ENCODE measurements at places on chromosomes 5 and 9.

DNA sequence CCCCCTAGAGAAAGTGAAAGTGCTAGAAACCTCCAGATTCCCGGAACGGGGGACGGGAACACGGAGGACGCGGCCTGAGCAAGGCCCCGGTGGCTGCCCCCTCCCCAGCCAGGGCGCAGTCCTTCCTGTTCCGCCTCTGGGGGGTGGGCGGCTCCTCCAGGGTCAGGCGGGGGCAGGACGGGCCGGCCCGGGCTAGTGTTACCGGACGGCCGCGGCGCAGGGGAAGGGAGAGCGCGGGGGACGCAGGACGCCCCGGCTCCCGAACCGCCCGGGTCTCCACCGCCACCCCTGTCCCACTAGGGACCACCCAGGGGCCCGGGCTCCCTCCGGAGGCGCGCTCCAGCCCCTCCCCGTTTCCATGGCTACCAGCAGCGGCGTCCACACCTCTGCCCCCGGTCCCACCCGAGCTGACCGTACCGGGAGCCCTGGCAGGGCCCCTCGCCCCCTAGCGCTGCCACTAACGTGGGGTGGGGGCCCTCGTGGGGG, 579 bp downstream of the SLC12A7 start:
- no peak for DNase-seq

GRCh38 chr5:133319905-133320520, 268.2 kb downstream of the HSPA4 start:
- no peak for DNase-seq

DNA sequence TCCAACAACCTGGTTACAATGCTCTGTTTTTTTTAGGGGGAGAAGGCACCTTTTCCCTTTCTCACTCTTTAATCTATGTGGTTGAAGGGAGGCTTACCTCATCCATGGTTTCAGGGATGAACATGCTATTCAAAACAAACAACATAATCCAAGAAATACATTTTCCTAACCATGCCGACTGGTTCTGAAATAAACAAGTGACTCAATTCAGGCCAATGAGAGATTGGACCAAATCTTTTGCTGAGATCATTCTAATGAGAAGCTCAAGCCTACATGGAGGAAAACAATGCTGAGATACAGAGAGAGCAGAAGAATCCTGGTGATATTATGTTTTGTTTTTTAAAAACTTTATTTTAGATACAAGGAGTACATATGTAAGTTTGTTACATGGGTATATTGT, 46.8 kb upstream of the ELL2 start:
- no peak for DNase-seq

DNA sequence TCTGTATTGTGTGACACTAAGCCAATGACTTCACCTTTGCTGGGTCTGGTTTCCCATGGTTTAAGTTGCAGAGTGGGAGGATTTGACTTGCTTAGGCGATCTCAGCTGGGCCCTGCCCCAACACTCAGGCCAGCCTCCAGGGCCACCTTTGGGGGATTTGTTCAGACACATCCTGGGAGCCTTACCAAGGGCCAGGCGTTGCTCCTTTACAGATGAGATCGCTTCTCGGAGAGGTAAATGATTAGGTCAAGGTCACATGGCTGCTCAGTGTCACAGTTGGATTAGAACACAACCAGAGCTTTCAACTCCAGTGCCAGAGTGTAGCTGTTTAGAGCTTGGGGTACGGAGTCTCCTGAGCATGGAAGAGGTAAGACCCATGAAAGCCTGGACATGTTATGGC, 57.5 kb downstream of the COL27A1 start:
- no peak for DNase-seq

DNA sequence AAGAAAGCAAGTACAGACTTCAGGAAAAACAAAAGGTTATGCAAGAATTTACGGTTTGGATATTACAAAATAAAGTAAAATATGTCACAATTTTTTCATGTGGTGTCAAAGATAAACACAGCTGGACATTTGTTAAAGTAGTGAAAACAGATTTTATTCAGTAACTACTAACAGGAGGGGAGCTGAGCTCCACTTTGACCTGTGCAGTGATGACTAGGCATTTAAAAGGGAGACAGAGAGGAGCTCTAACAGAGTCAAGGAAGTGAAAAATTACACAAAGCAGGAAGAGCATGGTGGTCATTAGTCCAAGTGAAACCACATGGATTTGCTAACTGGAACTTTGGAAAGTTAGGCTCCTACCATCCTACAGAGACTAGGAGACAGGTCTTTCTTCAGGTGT, 263.6 kb upstream of the PCSK5 start:
- DNase-seq, result no peak

DNA sequence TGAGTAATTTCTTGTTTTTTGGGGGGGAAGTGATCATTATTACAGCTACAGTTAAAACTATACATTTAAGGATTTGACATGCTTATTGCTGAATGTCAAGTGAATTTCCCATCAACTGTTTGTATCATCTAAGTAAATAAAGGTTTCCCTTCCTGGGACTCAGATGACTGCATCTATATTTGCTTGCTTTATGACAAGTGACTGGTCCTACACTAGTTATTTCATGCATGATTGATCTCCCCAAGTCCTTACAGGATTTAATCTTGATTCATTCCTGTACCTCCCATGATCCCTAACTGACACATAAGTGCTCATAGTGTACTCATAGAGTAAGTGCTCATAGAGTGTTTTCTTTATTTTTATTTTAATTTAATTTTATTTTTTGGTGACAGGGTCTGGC, 2.8 kb downstream of the TXNDC8 start:
- DNase-seq, result no peak

DNA sequence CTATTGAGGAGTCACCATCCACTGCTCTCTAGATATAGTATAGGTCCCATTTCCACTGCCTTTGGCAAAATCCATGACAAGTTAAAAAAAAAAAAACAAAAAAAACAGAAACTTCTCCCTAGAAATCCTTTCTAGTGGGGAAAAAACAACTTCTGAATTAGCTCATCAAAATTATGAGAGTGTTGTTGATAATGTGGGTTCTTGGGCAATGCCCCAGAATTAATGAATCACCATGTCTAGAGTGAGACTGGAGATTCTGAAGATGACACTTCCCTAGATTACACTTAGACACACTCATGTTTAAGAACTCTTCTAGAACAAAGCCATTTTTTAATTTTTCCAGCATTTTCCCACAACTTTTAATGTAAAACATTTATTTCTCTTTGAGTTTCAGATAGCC, 728.0 kb upstream of the C9orf72 start:
- DNase-seq, result no peak

DNA sequence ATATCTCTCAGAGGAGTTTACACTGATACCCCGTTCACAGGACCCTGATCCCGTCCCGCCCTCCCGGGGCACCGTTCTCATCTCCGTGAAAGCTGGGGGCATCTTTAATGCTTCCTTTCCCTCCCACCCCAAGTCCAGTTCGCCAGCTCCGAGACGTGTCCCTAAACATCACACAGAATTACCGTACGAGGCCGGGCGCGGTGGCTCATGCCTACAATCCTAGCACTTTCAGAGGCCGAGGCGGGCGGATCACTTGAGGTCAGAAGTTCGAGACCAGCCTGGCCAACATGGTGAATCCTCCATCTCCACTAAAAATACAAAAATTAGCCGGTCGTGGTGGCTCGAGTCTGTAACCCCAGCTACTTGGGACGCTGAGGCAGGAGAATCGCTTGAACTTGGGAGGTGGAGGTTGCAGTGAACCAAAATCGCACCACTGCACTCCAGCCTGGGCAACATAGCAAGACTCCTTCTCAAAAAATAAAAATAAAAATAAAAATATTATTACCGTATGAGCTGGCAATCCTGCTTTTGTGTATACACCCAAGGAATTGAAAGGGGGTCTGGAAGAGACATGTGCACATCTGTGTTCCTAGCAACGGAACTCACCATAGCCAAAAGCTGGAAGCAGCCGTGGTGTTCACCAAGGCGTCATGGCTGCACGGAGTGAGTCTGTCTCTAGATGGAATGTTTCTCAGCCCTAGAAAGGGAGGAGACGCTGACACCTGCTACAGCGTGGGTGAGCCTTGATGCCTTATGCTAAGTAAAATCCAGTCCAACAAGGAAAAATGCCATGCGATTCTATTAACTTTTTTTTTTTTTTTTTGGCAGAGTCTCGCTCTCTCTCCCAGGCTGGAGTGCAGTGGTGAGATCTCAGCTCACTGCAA, 1.2 kb upstream of the ABO start:
- DNase-seq, result no peak

GRCh38 chr5:42573386-42573785, 150.1 kb downstream of the GHR start:
- no peak for DNase-seq

DNA sequence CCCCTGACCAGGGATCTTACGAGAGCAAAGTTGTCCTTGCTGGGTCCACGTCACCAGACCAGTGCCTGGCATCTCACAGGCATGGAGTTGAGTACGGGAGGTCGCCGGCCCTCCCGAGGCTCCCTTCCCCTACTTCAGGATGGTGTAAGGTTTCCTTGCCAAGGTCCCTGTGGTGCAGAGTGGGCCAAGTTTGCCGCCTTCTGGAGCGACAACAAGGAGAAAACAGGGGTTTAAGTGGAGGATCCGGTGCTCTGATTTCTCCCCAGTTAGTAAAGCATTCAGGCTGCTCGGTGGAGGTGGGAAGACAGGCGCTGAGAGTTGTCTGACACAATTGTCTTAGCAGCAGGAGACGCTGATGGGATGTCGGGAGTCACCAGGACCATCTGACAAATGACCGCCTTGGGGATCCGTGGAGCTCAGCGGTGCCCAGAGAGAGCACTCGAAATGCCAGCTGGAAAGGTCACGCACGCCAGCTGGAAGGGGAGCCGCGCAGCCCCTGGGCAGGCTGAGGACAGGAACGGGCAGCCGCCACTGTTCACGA, 37.3 kb downstream of the ADAMTS2 start:
- DNase-seq, result no peak

GRCh38 chr9:89536600-89536999, 38.7 kb upstream of the SEMA4D start:
- no peak for DNase-seq

DNA sequence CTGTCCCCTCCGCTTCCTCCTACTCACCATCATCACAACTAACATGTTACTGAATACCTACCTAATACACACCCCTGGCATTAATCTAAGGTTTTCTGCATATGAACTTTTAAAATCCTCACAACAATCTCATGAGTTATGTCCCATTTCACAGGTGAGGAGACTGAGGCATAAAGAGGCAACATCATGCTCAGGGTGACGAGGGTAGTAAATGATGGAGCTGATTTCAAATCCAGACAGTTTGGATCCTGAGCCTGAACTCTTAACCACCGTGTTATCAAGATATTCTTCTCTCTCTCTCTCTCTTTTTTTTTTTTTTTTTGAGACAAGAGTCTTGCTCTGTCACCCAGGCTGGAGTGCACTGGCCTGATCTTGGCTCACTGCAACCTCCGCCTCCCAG, 12.9 kb upstream of the EEIG1 start:
- no peak for DNase-seq

DNA sequence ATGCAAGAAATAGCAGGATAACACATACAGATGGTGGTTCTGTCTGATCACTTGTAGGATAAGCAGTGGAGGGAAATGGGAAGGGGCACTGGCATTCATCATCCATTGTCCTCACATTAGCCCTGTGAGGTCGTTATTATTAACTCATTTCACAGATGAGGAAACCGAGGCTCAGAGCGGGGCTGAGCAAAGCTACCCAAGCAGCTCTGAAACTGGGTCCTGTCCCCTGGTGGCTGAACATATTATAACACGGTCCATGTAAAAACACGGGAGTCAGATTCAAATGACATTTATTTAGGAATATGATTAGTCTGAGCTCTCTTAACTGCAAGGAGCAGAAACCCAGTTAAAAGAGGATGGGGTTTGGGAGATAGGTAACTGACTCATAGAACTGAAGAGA, 43.1 kb downstream of the HRH2 start:
- DNase-seq, result no peak

DNA sequence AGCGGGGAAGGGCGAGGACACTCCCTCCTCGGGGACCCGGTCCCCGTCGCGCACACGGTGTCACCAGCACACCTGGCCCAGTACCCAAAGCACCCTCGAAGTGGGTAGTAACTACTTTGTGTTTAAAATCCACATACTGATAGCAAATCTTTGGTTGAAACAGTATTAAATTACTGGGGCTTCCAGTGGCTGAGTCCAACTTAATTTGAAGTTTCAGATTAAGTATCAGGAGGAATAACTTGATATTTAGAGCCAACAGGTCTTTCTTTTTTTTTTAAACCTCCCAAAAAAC, 615 bp downstream of the ATG10 start:
- DNase-seq, result no peak

DNA sequence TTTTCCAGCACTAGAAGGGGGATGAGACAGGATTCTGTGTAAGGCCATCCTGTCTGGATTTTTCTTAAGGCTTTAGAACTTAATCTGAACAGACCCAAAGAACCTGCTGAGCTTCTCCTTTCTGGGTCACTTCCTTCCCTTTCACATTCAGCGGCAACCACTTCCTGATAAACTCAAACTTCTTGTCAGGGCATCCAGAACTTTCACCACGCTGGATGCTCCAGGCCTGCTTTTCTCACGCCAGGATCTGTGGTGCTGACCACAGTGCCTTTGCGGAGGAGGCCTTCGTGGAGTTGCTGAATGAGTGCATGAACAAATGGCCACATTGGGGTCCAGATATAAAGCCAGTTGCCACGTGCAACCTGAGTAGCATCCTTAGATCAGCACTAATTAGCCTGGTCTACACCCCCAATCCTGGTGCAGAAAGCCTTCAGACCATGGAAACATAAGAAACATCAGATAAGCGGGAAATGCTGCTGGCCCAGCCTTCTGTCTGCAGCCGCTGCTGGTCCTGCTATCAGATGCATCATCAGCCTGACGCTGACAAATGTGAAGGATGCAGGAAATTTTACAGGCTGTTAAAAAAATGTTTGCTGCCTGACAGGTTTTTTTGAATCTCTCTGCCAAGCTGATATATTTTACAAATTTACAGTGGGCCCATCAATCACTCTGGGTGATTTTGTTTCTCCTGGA, 75.3 kb upstream of the BARHL1 start:
- DNase-seq, result no peak

DNA sequence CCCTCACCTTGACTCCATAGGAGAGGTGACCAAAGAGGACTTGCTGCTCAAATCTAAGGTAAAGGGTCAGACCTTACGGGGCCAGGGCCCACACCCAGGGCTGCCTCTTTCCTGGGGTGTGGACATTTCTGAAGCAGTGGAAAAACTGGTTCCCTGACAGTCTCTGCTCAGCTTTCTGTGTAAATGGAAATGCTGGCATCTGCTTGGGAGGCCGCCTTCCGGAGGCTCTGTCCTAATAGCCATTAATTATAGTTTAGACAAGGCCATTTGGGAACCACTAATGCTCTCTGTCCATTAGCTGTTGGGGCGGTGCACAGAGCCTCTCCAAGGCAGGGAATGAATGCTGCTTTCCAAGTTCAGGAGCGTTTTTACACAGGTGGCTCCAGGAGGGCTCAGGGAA, 17.3 kb downstream of the USP20 start:
- DNase-seq, result no peak

DNA sequence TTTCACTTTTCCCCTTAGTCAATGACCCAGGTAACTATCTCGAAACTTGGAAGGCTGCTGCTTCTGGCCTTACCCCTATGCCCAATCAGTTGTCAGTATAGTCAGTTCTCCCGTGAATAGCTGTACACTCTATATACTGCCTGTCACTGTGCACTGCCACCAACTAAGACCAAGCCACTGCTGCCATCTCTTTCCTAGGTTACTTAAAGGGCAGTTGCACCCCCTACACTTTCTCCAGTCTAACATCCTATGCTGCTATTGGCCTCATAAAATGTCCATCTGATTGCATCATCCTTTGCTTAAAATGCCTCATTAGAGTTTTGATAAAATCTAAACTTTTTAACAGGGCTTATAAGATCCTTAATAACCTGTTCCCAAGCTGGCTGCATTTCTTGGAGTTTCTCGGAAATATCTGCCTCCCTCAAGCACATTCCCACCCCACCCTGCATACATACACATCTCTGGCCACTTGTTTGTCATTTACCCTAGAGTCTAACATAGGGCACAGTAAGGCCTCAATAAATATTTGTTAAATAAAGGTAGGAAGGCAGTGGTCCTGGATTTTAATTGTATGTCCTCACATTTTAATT, 32.8 kb upstream of the TNFAIP8 start:
- no peak for DNase-seq

Data from stimulated activated CD8-positive, alpha-beta memory T cell treated with anti-CD3 and anti-CD28 coated beads, Interleukin-15, amount 100 ng/mL, for 4 hours (primary cell).